ENCODE measurements at places on chromosomes 11 and 22.

DNA sequence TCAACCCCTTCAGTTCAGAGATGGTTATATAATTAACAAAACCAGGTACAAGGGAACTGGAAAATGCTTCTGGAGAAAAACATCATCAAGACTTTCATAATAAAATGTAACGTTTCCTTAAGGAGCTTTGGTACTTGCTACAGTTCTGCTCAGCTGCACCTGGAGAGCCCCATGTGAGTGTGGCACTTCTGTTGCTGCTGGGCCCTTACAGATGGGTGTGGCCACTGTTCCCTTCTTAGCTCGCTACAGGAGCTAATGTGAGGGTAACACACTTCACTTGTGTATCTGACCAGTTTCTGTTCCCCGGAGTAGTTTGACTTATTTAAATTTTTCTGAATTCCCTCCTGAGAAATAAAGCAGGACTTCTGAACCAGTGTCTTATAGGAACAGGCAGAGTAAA lies 4.0 kb downstream of the POU2AF3 start:
- DNase-seq, result no peak

DNA sequence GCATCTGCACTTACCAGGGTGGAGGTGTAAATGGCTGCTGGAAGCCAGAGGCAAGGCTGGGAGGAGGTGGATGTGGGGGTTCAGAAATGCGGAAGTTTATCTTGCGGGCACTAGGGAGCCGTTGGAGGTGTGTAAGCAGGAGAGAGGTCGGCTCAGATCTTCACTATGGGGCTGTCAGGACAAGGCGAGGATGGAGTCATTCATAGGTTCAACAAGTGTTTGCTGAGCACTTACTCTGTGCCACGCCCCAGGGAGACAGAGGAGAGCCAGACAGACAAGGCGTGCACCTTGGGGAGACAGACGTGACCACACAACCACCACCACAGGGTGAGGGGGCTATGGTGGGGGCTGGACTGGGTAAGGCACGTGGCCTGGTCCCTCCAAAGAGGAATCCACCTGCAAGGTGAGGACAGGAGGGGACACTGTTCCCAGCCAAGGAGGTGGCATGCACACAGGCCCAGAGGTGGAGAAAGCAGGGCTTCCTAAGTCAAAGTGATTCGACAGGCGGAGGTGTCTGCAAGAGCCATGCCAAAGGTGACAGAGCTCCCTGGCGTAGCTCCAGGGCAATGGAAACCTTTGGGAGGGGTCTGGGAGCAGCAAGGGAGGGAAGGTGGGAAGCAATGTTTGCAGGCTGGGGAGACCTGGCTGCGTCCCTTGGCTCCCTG lies 30.8 kb upstream of the TCF20 start:
- no peak for DNase-seq

GRCh38 chr11:35227576-35228327 lies 88.8 kb downstream of the CD44 start:
- DNase-seq, result no peak

GRCh38 chr11:76735841-76736240 lies 47.3 kb upstream of the TSKU start:
- DNase-seq, result no peak

- no peak for DNase-seq
Observed at GRCh38 chr11:76579056-76579751, 91.3 kb downstream of the LRRC32 start.

DNA sequence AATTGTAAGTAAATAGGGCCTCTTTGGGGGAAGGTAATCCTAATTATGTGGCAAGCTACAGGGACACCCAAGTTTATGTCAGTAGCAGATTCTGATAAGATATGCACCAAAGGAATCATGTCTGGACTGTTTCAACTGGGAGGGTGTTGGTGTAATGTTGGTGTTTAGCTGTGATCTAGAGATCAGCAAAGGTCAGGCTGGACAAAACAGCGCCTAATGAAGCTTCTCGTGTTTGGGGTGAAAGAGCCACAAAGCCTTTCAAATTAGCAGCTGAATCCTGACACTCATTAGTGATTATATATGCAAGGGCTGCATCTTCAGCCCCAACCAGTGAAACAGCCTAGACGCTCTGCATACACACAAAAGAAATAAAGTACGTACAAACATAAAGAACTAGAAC lies 106.3 kb downstream of the MPPED2 start:
- no peak for DNase-seq

GRCh38 chr11:12502046-12502445 lies 124.7 kb downstream of the PARVA start:
- no peak for DNase-seq

- no peak for DNase-seq
Observed at GRCh38 chr11:123654566-123655081, at the start of gene SCN3B. Gene SCN3B, minus strand, starts transcription at chr11:123654624. Its CDS starts 823 bp downstream, at chr11:123653801.
